ENCODE measurements at places on chromosomes 11 and 22. TPM values are rescaled to one million over a fixed set of nuclear protein-coding genes. Genes with fewer than 3 reads are reported as not detected.

Gene HEPN1
- total RNA-seq, result not detected

Gene CCDC81
- 0.85 TPM for total RNA-seq

Gene POU2AF1
- not detected for total RNA-seq

Gene OR52A1
- not detected for total RNA-seq

Gene PSMC3
- 186 TPM for total RNA-seq

Gene SLC25A18
- total RNA-seq, result 0.09 TPM

Gene OR51E2
- not detected for total RNA-seq

Gene MFRP
- total RNA-seq, result not detected

Gene FOLR1
- total RNA-seq, result not detected

Gene ABCC8
- total RNA-seq, result not detected

Gene DCHS1
- total RNA-seq, result 5.2 TPM

Gene INPP5J
- total RNA-seq, result 0.09 TPM

Gene B4GALNT4
- total RNA-seq, result 1.9 TPM

Gene COMMD9
- total RNA-seq, result 17.5 TPM

Gene WEE1
- 19.0 TPM for total RNA-seq

Gene BLID
- 4.3 TPM for total RNA-seq

Gene TYR
- not detected for total RNA-seq

Gene SC5D
- total RNA-seq, result 39.8 TPM

Data from smooth muscle cell of bladder (primary cell).